Mucosa of gallbladder (tissue), 1 donor: ENCODE measurements at places on chromosomes 7 and 10. TPM values are rescaled to one million over a fixed set of nuclear protein-coding genes. Genes with fewer than 3 reads are reported as not detected.

SUGCT gene
- 7.6 TPM for total RNA-seq

PNLIPRP2 gene
- 1.2 TPM for total RNA-seq

APBB1IP gene
- 40.1 TPM for total RNA-seq

PLAU gene
- 15.5 TPM for total RNA-seq

ACBD7 gene
- 0.40 TPM for total RNA-seq
